M059J (cell line): ENCODE measurements at places on chromosomes 4 and X. TPM values are rescaled to one million over a fixed set of nuclear protein-coding genes. Genes with fewer than 3 reads are reported as not detected.

GRCh38 chrX:112851161-112851779 is 10.6 kb upstream of the AMOT start:
- DNase-seq = peak; percentile 13

GRCh38 chrX:30781711-30782444 is 107.2 kb downstream of the TAB3 start:
- peak; percentile 3 for DNase-seq

DNA sequence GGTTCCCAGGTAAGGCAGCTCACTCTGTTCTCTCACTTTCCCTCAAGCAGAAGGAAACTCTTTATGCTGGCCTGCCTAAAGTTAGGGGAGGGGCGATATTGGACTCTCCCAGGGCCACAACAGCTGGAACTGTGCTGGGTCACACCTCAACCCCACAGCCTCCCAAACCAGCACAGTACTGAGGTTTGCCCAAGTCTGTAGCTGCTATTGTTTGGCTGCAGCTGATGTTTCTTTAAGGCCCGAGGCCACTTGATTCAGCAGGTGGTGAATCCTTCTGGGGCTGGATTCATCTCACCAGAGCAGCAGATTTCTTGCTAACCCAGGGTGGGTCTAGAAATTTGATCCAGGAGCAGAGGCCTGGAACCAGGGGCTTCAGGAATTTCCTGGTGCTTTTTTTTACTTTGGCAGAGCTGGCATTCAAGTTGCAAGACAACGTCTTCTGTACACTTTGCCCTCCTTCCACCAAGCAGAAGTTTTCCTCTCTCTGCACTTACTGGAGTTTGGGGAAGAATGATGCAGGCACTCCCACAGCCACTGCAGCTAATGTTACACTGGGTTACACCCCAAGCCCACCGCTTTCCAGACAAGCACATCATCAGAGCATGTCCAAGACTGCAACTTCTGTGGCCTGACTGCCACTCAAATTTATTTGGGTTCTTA is 544.7 kb upstream of the NDST4 start:
- no peak for DNase-seq

The WDR17 gene
- total RNA-seq = 0.86 and 1.1 TPM in 2 replicates

- DNase-seq = peak; percentile 29
Observed at GRCh38 chrX:115147220-115147619, 42.0 kb upstream of the RBMXL3 start.

The NSDHL gene
- 29.9 and 35.0 TPM in 2 replicates for total RNA-seq
